Stimulated activated CD8-positive, alpha-beta memory T cell treated with anti-CD3 and anti-CD28 coated beads, Interleukin-4, amount 100 ng/mL, for 24 hours (primary cell): ENCODE measurements at places on chromosomes 12 and 14.

DNA sequence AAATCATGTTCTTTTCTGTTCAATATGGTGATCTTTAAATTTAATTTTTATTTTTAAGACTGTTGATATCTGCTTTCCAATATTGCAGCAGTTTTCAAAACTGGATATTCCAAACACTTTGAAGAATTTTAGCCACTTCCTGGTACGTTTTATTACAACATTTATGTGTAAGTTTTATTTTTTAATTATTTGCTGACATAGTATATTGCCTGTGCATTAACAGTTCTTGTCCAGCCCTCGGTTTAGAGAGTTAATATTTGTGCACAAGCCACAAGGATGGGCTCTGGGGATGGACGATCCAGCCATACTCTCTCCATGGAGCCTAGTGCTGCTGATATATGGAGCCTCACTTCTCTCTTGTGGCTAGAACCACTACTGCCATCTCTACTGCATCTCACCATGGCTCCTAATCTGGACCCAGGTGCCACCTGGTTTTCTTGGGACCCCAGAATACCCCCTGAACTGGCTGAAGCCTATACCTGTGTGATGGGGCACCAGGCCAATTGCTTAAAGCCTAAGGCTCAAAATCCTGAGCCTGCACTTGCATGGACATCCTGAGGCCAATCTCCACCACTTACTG is 262.5 kb downstream of the RASSF9 start:
- no peak for DNase-seq

- DNase-seq: no peak
Observed at GRCh38 chr12:121762269-121762668, 31.2 kb downstream of the RHOF start.

DNA sequence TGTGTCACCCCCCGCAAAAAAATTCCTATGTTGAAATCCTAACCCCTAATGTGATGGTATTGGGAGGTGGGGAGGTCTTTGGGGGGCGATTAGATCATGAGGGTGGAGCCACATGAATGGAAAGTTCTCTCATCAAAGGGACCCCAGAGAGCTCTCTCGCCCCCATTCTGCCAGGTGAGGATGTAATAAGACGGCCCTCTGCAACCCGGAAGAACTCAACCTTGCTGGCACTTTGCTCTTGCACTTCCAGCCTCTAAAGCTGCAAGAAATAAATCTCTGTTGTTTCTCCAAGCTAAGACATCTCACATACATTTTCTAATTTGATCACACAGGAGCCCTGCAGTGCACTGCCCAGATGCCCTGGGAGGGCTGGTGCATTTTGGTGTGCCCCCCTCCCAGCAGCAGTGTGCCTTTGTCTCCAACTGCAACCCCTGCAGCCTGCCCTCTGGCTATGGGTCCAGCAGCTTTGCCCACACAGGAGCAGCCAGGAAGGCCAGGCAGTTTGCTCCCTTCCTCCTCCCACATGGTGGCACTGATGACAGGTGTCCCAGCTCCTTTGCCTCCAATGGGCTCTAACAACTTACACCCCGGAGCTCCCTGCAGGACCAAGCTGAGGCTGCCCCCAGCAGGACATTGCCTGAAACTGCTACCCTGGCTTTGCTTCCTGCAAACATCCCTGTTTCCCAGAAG is 59.3 kb downstream of the C14orf132 start:
- DNase-seq: no peak

DNA sequence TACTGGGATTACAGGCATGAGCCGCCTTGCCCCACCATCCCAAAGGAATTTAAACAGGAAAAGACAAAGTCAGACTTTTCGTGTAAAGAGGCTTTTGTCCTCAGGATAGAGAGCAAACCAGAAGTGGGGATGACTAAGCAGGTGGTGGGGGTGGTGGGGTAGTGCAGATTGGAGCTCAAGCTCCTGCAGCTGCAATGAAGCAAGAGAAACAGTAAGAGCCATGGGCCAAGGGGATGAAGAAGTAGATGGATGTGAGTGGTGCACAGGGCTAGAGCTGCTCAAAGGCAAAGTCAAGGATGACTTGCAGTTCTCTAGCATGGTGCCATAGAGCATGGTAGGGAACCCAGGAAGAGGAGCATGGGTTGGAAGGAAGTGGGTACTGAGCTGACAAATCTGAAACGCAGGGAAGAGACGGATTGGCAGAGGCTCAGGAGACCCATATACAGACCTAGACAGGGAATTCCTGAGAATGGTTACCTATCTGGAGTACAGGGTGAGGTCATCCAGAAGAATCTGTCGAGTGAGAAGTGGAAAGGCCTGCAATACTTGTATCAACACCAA is 11.4 kb upstream of the RNF34 start:
- no peak for DNase-seq

GRCh38 chr12:56571121-56571520 is 49.5 kb downstream of the RBMS2 start:
- no peak for DNase-seq

DNA sequence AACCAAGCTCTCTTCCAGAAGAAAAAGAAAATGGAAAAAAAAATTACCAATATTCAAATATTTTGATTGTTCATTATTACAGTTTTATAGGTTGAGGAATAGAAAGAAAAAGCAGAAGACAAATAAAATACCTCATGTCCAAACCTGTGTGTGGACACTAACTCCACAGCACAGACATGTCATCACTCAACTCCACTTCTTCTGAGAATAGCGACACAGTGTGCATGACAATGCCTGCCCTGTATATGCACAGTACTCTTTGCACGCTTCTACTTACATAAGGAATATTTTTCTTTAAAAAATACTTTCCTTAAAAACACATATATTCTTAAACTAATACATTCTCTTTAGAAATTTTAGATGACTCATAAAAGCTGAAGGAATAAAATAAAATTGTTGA is 81.1 kb downstream of the HMGA2 start:
- DNase-seq: no peak

- no peak for DNase-seq
Observed at GRCh38 chr12:6759741-6760140, 6.4 kb upstream of the PTMS start.

DNA sequence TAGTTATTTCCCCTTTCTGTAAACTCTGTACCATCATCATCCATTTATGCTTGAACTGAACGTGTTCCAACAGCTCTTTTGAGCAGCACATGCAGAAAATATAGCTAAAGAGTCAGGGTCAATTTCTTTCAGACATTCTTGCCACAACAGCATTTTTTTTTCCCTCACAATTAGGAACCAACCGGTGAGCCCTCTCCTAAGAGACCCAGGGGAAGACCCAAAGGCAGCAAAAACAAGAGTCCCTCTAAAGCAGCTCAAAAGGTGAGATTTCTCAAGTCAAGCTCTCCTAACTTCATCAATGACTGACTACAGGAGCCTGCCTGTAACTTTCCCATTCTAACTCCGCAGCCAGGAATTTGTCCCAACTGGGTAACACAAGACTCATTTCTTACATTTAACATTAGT is 3.5 kb downstream of the HMGA2 start:
- no peak for DNase-seq

- DNase-seq: no peak
Observed at GRCh38 chr14:38339696-38340095, 83.8 kb upstream of the CLEC14A start.

DNA sequence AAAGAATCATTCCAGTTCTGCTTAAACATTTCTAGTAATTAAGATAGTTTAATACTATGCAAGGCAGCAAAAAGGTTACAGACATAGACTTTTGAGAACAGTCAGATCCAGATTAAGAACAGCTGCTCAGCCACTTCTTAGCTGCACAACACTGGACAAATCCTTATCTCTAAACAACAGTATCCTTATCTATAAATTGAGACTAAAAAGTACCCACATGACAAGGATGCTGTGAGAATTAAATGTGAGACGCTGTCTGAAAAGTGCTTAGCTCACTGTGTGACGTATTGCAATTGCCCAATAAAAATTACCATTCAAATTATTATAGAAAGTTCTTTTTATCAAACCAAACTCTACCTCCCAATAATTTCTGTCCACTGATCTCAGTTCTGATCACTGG is 35.5 kb downstream of the BORCS5 start:
- DNase-seq: no peak

DNA sequence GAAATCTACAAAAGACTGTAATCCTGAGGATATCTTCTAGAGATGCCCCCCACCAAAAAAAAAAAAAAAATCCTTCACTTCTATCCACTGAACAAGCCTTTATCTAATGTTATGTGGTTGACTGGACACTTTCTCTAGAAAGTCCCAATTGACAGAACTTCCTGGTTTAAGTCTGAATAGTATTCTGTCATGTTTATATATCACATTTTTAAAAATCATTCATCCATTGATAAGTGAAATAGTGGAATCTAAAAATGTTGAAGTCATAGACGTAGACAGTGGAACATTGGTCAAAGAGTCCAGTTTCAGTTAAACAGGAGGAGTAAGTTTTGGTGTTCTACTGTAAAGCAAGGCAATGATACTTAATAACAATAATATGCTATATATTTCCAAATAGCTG is 297.0 kb downstream of the SSPN start:
- no peak for DNase-seq

- DNase-seq: no peak
Observed at GRCh38 chr12:121981456-121981855, 40.2 kb upstream of the BCL7A start.

- no peak for DNase-seq
Observed at GRCh38 chr12:48070731-48071130, 35.1 kb downstream of the SENP1 start.

DNA sequence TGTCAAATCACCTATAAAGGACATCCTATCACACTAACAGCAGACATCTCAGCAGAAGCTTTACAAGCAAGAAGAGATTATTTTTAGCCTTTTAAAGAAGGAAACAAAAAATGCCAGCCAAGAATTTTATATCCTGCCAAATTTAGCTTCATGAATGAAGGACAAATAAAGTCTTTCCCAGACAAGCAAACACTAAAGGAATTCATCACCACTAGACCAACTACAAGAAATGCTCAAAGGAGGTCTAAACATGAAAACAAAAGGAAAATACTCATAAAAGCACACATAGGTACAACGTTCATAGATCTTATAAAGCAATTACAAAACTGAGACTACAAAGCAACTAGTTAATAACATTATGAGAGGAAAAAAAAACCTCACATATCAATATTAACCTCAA is 20.7 kb upstream of the STAB2 start:
- no peak for DNase-seq

DNA sequence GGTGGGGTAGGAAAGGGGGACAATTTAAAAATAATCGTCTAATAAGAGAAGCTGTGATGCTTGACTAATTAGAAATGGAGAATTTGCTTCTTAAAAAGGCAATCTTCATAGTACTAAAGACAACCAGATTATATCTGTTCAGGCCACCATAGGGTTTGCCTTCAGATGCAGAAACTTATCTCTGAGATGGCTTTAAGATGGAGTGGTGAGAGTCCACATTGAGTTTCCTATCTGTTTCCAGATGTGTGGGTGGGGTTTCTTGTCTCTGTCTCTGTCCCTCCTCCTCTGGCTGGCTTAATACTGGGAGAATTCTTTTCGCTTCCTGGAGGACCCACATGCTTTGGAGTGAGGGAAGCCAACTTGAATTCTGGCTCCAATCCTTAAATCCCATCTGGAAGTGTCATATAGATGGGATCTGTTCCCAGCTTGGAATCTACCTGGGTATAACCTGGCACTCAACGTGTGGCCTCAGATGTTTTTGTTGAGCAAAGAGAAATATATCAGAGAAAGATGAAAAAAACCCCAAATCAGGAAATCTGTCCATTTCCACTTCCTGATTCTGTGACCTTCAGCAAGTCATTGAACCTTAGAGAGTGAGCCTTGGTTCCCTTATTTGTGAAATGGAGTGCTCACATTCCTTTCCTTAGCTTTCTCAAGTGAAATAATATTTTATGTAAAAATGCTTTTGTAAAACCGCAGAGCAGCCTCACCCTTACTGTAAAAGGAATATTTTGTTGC is 66.4 kb downstream of the CHST11 start:
- no peak for DNase-seq

GRCh38 chr14:25756876-25757275 is 706.9 kb upstream of the STXBP6 start:
- no peak for DNase-seq

- DNase-seq: no peak
Observed at GRCh38 chr12:123540899-123541662, 7.6 kb upstream of the RILPL1 start.

GRCh38 chr14:74826574-74826973 is 49.4 kb downstream of the PROX2 start:
- DNase-seq: no peak

GRCh38 chr12:124368421-124369032 is 73.6 kb downstream of the RFLNA start:
- no peak for DNase-seq
